NCI-H187 treated with DMSO at 0.1 percent for 48 hours (cell line): ENCODE measurements at places on chromosomes 6 and 20.

GRCh38 chr6:152981989-152982903 is 595 bp downstream of the FBXO5 start:
- no peak for DNase-seq

GRCh38 chr6:134002821-134003220 is 49.6 kb downstream of the SLC2A12 start:
- peak; percentile 8 for DNase-seq

GRCh38 chr6:129130106-129130505 is 247.2 kb downstream of the LAMA2 start:
- no peak for DNase-seq

GRCh38 chr6:108846101-108846500 is 2.1 kb upstream of the ARMC2 start:
- DNase-seq: no peak

- DNase-seq: no peak
Observed at GRCh38 chr6:33126101-33126714, 50.4 kb downstream of the HLA-DPB1 start.

GRCh38 chr20:58224974-58225373 is 3.5 kb downstream of the ANKRD60 start:
- no peak for DNase-seq
